Right cardiac atrium (tissue), 5 donors: ENCODE measurements at places on chromosomes 7 and 10. TPM values are rescaled to one million over a fixed set of nuclear protein-coding genes. Genes with fewer than 3 reads are reported as not detected.

DNA sequence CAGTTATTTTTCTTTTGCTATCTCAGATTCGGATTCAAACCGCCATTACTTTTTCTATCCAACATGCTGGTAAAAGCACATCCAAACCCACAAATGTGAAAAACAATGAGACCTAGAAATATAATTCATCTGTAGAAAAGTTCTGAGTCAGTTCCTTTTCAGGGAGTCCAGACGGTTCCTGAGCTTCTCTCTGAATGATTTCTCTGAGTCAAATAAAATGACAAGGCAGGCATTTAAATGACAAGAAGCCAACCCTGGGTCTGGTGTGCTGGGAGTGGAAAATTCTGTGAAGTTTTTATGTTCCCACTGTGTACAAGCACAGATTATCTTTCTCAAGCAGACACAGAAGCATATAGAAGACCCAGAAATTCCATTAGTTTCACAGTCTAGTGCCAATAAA is 96.3 kb upstream of the ANKRD1 start:
- DNase-seq, result no peak

DNA sequence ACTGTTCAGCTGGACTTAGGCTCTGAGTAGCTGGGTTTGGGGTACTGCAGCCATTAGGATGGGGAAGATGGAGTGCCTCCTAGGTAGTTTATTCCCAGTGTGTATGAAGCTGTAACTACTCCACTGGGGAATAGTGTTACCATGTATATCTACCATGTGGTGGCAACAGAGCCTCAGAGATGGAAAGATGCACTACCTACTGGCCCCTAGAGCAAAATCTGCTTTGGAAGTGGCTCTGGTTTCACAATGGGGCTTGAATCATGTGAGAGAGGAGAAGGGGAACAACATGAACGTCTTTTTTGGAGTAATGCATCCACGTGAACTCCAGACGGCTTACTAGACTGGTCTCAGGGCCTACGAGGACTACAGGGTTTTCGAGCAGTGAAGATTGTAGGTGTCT is 167.3 kb downstream of the CALCR start:
- no peak for DNase-seq

DNA sequence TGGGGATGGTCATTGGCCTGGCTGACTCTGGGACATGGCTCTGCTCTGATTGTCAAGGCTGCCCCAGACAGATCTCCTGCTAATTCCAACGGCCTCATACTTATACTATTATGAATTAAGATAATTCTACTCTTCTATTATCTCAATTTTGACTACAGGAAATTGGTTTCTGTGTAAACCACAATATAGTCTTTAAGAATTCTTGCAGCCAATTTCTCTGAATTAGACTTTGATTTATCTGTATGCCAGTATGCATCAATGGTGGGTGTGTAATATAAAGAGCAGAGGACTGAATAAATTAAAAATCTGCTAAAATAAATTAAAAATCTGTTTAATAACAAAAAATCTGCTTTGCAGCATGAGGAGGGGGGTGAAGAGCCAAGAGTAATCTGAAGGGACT is 27.0 kb downstream of the HIBADH start:
- DNase-seq, result no peak

GRCh38 chr10:44402465-44403195 is 17.7 kb upstream of the CXCL12 start:
- DNase-seq, result no peak

GRCh38 chr10:63922468-63923284 is 401.5 kb downstream of the REEP3 start:
- no peak for DNase-seq

Gene PPP1R17
- total RNA-seq, result not detected

- no peak for DNase-seq
Observed at GRCh38 chr10:34397324-34397723, 417.8 kb downstream of the PARD3 start.

Gene EPO
- total RNA-seq, result not detected

DNA sequence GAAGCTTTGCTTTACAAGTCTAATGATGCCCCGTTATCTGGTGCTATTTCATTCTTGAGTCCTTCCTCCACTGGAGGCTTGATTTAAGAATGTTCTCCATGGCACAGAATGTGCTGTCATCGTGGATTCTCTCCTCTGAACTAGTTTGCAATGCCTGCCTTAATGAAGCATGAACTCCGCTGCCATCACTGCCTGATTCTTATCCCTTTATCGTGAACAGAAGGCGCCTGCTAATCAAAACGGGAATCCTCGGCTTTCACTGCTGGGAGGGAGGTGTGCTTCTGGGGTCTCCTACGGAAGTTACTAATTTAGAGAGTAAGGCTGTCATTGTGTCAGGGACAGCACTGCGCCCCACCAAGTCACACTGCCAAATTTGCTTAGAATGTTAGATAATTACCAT is 56.2 kb downstream of the ITGB1 start:
- DNase-seq, result no peak

- no peak for DNase-seq
Observed at GRCh38 chr10:53477313-53477675, 704.7 kb upstream of the MBL2 start.

Gene HABP2
- not detected for total RNA-seq
